ENCODE measurements at places on chromosomes 4 and X.

DNA sequence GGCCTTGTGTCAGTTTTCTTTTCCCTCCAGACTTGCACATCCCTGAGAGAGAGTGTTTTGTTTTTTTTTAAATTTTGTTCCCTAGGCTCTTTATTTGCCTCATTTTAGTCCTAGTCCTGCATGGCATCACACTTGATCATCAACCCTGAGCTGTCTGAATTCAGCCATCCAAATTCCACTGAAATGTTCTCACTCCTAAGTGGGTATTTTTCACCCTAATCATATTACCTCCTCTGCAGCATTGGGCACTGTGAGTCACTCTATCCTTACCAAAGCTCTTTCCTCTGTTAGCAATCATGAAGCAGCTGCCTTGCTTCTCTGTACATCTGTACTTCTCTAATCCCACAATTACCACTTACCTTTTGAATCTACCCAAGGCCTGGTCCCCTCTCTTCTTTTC lies 356.6 kb upstream of the MAGEB2 start:
- DNase-seq = no peak

DNA sequence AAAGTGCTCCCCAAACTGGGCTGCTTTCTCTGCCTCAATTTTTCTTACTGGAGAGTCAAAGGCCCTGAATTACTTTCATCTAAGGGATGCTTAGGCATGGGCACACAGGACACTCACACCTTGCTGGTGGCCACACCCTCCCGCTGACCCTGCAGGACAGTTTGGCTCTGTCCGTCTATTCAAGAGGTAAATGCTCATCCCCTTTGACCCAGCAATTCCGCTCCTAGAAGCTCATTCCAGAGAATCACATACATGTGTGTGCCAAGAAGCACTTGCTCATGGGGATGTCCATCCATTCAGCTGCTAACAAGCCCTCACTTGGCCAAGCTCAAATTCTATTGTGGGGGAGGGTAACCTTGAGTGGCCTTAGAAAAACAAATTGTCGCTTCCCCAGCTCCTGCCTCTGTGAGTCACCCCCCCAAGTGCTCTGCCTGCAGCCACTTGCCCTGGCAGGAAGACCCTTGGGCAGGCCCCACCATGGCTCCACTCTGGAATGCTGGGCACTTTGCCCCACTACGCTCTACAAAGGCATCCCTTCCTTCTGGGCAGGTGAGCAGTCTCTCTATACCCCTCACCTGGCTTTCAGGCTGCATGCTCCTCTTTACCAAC lies 54.5 kb downstream of the HTRA3 start:
- DNase-seq = no peak

DNA sequence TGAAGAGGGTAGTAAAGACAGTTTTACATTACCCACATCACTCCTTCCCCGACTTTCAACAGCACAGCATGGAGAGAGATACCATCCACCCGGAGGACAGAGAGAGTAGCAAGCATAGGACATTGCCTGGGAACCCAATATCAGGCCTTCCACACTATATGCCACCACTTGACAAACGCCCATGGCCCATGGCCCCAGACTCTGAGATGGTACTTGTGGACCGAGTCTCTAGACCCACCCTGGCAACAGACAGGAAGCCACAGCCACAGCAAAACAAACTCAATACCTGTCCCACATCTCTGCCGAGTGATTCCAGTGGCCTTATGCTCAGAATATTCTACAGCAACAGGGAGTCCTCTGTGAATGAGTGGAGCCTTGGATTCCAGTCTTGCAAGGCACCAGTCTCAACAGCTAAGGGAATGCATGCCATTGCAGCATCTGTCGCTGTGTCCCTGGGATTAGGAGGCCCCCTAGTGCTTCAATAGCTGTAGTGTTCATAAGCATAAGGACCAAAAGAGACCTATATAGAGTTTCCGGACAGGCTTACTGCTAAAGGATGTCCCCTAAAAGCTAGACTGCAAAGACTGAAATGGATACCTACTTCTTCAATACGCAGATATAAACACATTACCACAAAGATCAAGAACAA lies 14.7 kb upstream of the CT55 start:
- DNase-seq = no peak

- no peak for DNase-seq
These were observed 402.8 kb upstream of the NWD2 start for GRCh38 chr4:36841583-36842326.

DNA sequence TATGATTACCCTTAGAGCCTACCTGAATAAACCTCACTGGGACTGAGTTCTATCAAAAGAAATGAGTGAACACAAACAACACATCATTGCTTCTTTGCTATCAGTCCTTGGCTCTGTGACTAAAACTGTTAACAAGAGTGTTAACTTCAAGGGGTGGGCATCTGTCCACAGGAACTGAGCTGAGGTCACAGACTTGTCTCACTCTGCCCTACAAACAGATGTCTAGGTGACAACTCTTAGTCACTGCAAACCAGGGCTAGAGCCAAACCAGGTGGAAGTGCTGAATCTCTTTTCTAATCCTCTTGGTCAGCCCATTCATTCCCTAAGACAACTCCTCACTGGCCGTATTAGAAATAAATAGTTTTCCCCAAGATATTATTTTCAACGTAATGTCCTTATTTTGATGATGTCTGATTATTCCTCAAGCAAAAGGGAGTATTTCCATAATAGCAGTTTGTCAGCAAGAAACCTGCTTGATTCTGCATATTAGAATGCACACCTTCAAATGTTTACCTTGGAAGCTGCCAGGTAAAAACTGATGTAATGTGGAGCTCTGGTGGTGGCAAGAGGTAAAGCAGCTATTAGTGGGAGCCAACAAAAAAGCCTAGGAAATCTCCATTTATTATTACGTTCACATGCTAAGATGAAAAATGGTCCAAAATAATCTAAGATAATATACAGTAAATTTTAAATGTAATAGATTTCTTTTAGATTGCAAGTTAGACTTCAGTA lies 4.0 kb downstream of the COL25A1 start:
- DNase-seq = no peak

DNA sequence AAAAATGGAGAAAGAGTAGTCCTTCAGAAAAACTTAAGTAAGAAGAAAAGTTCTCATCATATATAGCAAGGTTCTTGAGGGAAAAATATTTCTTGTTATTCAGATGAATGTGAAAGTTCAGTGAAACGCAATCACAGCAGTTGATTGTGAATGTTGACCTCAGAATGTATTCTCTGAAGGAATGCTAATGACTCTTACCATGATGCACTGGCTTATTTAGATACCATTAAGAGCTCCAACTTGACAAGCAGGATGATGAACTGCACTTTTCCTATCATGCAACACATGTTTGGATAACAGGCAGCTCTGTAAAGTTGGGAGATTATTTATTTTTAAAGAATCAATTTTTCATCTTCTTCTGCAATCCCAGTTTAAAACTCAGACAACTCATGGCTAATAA lies 115.5 kb upstream of the MYOZ2 start:
- no peak for DNase-seq

- DNase-seq = no peak
These were observed 231.1 kb upstream of the ARHGAP24 start for GRCh38 chr4:85243857-85244256.

DNA sequence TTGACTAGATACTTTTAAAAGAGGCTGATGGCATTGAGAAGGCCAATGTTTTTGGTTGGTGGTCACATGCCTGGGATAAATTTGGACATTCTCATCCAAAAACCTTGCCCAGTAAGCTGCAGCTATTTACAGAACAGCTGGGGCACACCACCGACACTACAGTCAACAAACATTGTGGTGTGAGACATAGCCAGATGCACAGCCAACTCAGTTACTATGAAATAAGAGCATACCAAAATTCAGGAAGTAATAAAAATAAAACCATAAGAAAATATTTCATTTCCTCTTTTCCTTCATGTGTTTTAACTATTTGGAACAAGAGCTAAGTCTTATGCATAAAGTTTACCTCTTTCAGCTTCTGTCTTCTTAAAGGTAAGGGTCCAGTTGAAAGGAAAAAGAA lies 8.8 kb downstream of the PPM1K start:
- no peak for DNase-seq

- DNase-seq = no peak
These were observed 28.6 kb downstream of the TBC1D14 start for GRCh38 chr4:6938237-6938636.

GRCh38 chr4:142353149-142353738 lies 492.9 kb downstream of the INPP4B start:
- DNase-seq = no peak

GRCh38 chrX:12790885-12791256 lies 341 bp upstream of the PRPS2 start:
- DNase-seq = no peak

DNA sequence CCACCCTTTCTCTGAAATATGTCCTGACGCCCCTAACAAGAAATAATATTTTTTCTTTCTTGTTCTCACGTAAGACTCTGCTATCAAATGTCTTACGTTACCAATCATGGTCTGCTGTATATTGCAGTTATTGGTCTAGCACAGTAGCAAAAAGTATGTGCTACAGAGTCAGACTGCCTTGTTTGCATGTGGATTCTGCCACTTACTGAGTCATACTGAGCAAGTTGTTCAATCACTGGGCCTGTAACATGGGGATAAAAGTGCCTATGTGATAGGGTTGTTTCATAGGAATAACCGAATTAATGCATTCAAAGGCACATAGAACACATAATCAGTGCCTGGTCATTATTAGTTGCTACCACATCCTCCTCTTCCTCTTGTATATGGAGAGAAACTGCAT lies 14.1 kb downstream of the RPGR start:
- no peak for DNase-seq

GRCh38 chr4:176054942-176055341 lies 10.7 kb upstream of the WDR17 start:
- DNase-seq = no peak

GRCh38 chrX:106306391-106306947 lies 138.4 kb downstream of the PWWP3B start:
- DNase-seq = no peak

- no peak for DNase-seq
These were observed 108.5 kb upstream of the WDR1 start for GRCh38 chr4:10225096-10225495.

GRCh38 chrX:112662559-112663427 lies 16.9 kb downstream of the LHFPL1 start:
- no peak for DNase-seq

DNA sequence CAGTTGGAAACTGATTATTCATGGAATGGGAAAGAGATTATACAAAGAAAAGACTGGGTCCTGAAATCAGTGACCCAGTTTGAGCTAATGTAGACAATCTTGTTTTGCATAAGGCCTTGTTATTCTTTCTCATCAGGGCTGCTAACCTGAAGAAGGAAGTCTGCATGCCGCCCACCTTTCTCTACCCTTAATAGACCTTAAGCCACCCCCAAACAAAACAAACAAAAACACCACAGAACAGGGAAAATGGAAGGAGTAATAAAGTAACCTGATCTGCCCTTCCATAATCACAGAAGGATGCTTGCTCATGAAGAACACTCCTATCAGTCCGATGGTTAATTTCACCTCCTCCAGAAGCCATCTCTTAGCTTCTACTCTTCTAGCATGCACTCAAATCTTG lies 288.1 kb downstream of the FRMPD4 start:
- no peak for DNase-seq

GRCh38 chrX:124605511-124605910 lies 259.1 kb downstream of the SH2D1A start:
- DNase-seq = no peak

DNA sequence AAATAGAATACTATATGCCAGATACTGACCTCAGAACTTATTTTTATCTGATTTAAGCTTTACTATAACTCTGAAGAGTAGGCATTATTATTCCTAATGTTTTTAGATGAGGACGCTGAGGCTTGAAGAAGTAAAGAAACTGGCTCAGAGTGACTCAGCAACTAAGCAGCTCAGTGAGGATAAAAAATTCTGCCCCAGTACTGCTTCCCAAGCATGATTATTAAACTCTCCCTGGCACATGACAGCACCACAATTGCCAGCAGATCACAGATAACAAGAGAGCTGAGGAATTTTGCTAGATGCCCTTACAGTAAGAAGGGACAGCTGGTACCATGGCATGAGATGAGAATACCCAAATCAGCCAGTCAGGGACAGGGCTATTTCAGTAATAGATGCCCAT lies 219.4 kb downstream of the NKX6-1 start:
- DNase-seq = no peak

DNA sequence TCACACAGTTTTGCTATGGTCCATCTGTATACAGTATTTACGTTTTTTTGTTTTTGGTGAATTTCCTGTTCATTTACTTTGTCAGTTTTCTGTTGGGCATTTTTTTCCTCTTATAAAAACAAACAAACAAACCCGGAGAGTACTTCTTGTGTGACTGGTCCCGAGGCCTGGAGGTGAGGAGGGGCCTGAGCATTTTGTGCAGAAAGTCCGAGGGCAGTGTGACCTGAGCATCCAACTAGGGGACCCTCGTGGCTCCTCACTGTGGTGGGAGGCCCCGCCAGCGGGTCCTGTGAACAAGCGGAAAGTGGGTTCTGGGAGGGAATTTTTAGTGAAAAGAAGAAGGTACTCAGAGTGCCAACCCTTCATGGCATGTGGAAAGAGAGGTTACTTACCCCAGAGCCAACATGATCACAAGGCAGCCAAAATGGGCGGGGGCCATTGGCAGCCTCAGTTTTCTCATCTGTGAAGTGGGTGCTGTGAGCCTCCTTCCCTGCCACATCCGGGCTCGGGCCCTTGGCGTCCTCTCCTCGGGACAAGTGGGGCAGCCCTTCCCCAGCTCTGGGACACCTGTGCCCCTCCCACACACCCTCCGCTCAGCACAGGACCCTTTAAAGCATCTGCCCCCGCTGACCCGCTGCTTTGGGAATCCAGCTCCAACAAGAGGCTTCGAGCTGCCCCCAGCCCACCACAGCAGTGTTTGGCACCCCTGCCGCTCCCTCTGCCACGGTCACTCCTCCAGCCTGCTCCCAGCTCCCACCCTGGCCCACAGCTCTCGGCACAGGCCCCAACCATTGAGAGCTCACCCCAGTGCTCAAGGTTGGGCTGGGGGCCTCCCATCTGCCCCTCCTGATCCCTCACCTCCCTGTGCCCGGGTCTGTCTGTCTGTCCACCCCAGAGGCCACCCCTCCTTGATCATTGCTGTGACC lies 22.8 kb upstream of the GPR78 start:
- DNase-seq = no peak

DNA sequence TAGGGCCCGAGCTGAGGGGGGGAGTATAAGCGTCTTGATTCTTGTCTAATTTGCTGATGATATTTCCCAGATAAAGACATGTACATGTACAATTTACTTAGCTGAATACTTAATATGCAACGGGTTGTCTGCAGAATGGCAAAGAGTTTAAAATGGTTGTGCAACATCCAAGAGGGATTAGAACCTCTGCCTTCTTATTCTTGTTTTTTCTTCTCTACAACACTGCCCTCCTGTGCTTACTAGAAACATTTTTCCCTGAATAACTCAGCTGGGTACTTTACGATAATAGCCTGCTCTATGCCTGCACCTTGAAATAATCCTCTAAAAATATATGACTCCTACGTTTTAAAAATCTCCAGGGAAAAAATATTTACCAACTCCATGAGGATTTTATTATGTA lies 41.8 kb downstream of the INTS12 start:
- no peak for DNase-seq

DNA sequence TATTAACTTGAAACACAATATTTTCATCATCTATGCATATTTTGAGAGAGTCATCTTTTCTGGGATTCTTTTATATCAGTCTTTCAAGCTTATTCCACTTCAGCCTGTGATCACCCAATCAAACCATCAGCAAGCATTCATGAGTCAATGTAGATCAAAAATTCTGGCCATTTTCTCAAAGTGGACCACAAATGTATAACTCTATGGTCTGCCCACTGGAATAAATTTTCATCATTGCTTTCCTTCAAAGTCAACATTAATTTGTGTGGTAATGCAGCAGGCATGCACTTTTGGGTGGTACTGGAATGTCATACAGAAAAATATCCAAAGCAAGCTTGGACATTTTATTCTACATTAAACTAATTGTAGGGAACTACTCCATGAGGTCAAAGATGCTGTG lies 1013.0 kb downstream of the STIM2 start:
- DNase-seq = no peak

GRCh38 chr4:168886351-168886750 lies 123.7 kb downstream of the CBR4 start:
- DNase-seq = no peak
